Activated T-helper 1 cell treated with anti-CD3 and anti-CD28 coated beads, Interleukin-12 subunit alpha, Interleukin-12 subunit beta, Interleukin-2, Interleukin-4 antibody, amounts not matched to agents 30 ng/mL and 10 ng/mL and 1 ng/mL, durations not matched to agents 14 hours and 24 hours and 36 hours (primary cell): ENCODE measurements at places on chromosomes 1 and 21.
A peak's percentile ranks its signal among the peaks of the same experiment; 100 is the strongest.

DNA sequence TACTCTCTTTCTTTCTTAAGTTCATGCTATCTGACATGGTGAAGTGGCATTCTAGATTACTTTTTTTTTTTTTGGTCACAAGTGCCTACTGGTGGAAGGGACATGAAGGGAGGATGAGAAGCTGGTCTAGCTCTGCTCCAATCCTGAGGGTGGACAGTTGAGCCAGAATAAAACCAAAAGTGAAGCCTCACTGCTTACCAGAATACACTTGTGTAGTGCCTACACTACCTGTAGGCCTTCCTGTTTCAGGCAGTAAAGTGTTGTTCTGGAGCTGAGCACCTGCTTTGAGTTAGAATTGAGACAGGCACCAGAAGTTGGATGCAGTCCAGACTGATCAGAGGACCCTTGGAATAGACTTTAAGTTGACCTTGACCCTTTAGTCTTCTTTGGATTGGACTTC, 40.4 kb upstream of the APOBEC4 start:
- H3K4me3 ChIP-seq = no peak overlapping the region
- DNase-seq = no peak
- peaks cover under 1% of the 10 kb centered on the region for H3K36me3 ChIP-seq
- peaks cover 33% of the 10 kb centered on the region for H3K4me1 ChIP-seq
- peaks cover 1% of the 10 kb centered on the region for H3K27me3 ChIP-seq

- H3K36me3 ChIP-seq = no peaks in the 10 kb centered on the region
- no peak overlapping the region for H3K27ac ChIP-seq
- H3K27me3 ChIP-seq = peaks cover 1% of the 10 kb centered on the region
- peaks cover 12% of the 10 kb centered on the region for H3K4me1 ChIP-seq
- H3K4me3 ChIP-seq = no peak overlapping the region
These were observed 100.7 kb upstream of the SPATA6 start for GRCh38 chr1:48572646-48573258.

DNA sequence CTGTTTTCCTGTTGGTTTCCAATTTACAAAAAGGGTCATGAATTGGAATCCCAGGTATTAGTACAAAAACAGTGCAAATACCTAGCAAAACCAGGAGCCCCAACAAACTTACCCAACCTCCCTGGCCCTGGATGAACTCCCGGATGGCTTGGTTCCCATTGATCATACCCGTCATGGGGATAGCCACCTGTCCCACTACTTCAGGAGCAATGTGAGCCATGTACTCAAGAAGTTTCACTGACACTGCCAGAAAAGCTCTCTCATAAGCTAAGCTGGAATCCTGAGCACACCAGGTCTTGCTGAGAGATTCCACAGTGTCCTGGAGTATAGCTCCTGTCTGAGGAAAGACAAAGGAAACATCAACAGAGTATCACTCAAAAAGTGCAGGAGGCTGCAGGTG, 5.7 kb downstream of the BCL2L15 start:
- no peak overlapping the region for H3K27ac ChIP-seq
- H3K27me3 ChIP-seq = no peaks in the 10 kb centered on the region
- no peak overlapping the region for H3K4me3 ChIP-seq

DNA sequence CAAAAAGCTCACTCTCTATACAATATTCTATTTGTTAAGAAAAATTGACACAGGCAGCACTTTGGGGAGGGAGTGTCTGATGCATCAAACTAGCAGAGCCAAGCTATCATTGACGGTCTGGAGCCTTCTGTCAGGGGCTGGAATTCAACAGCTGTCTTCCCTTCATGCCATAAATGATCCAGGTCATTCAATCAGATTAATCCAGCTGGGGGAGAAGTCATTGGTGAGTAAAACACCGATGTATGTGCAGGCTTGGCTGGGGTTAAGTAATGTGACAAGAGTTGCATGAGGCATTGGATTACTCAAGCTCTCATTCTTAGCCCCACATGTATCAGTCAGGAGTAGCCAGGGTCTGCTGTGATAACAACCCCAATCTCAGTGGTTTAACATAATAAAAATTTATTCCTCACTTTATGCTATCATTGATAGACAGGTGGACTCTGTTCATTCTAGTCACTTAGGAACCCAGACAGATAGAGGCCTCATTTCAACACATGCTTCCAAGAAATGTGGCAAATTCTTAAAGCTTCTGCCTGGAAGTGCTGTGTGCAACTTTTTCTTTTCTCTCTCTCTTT, 118.1 kb upstream of the GADD45A start:
- DNase-seq = no peak
- H3K36me3 ChIP-seq = no peaks in the 10 kb centered on the region
- H3K27me3 ChIP-seq = peaks cover 25% of the 10 kb centered on the region
- no peak overlapping the region for H3K4me3 ChIP-seq

DNA sequence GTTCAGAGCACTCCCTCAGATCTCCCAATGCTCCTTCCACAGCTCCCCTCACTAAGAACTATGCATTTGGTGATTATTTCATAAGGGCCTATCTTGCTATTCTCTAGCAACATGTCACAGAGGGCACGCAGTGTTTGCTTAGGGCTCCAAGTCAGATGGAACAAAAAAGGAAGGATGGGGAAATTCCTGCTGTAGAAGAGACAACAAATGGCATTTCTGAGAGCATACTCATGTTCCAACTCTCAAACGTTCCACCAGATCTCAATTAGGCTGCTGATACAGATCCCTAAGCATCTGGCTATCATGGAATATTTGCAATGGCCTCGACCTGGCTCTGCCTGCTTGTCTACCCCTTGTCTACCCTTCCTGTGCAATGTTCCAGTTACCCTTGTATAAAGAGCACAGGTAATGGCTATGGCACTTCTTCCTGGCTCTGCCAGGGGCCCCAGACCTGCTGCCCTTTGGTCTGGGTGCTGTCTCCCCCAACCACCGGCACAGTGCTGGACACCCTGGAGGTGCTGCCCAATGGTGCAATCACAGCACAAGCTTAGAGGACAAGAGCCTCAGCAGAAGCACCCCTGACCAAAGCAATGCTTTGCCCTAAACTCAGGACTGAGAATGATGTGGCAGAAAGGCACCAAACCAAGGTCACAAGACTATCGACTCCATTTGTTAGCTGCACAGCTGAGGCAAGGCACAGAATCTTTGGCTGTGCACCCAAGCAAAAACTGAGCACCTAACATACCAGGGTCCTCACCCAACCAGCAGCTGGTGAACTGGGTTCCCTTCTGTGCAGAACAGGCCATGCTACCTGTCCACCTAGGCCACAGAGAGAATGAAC, 3.6 kb downstream of the PARP1 start:
- peak overlapping the region; percentile 67 for H3K27ac ChIP-seq
- peaks cover 38% of the 10 kb centered on the region for H3K36me3 ChIP-seq
- H3K27me3 ChIP-seq = peaks cover 3% of the 10 kb centered on the region
- H3K4me3 ChIP-seq = peak overlapping the region; percentile 22
- DNase-seq = no peak

DNA sequence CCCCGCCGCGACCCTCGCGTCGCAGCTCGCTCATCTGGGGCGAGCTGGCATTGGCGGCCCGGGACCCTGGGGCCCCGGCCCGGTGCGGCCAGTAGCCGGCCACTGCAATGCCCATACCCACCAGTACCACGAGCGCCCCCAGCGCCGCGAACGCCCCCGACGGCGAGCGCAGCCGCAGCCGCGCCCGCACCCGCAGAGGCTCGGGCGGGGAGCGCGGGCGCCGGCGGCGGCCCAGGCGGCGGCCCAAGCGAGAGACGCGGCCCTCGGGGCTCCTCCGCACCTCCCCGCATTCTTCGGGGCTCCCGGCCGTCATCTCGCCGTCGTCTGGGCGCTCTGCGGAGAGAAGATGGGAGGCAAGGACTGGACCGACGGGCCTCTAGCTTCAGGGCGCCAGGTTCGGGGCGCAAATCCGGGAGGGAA, 2.2 kb downstream of the TMEM200B start:
- no peak overlapping the region for H3K4me3 ChIP-seq
- no peaks in the 10 kb centered on the region for H3K4me1 ChIP-seq
- peaks cover 27% of the 10 kb centered on the region for H3K27me3 ChIP-seq
- DNase-seq = no peak
- H3K36me3 ChIP-seq = peaks cover 18% of the 10 kb centered on the region

DNA sequence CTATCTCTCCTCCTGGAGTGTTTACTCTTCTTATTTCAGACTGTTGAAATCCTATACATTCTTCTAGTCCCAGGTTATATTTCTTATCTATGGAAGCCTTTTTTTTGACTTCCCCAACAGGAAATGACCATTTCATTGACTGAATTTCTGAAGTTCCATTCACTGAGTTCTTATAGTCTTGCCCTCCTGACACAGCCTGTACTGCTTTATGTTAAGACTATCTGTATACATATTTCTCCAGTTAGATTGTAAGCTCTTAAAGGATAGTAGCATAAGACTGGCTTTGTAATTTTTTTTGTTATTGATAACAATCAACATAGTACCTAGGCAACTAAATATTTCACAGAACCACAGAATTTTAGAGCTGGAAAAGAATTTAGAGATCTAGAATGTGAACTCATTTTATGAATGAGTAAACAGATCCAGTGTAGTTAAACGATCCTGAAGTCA, 14.9 kb upstream of the MACF1 start:
- no peak for DNase-seq
- H3K4me1 ChIP-seq = peaks cover 87% of the 10 kb centered on the region
- peak overlapping the region; percentile 95 for H3K27ac ChIP-seq
- no peaks in the 10 kb centered on the region for H3K27me3 ChIP-seq

- no peak overlapping the region for H3K4me3 ChIP-seq
- H3K27me3 ChIP-seq = no peaks in the 10 kb centered on the region
- H3K27ac ChIP-seq = peak overlapping the region; percentile 71
- peaks cover 5% of the 10 kb centered on the region for H3K36me3 ChIP-seq
- peaks cover 35% of the 10 kb centered on the region for H3K4me1 ChIP-seq
These were observed 56.9 kb upstream of the IVNS1ABP start for GRCh38 chr1:185373813-185374529.

DNA sequence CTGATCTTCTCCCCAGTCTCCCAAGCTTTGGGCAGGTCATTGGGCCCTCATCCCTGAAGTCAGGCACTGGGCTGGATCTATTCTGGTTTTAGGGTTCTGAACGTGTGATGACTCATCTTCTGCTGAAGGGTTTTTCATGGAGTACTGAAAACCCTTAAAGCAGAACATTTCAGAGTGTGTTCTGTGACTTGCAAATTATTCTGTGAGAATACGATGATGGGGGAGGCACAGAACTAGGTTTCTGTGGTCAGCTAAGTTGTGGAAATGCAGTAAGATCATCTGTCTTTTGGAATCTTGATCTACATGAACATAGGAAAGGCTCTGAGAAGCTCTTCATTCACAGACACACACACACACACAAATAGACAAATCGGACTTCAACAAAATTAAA, 46.2 kb downstream of the NAV1 start:
- H3K27ac ChIP-seq = no peak overlapping the region
- no peak overlapping the region for H3K4me3 ChIP-seq
- peaks cover 18% of the 10 kb centered on the region for H3K27me3 ChIP-seq

DNA sequence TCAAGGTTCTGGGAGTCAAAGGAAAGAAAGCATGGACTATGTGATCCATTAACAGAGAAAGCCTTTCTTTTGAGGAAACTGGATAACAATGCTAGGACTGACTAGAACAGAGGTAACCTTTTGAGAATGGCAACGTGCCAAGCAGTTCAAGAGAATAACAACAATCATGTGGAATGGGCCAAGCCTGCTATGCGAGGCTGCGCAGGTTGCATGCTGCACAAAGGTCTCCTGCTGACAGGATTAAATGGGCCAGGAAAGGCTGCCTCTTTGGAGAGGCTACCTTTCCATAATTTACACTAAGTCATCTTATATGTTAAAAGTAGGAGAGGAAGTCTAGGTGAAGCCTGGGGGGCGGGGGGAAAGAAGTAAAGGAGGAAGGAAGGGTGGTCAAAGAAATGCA, 5.8 kb downstream of the PCNX2 start:
- H3K4me3 ChIP-seq = no peak overlapping the region
- H3K27ac ChIP-seq = no peak overlapping the region
- H3K27me3 ChIP-seq = no peaks in the 10 kb centered on the region
- DNase-seq = no peak
- peaks cover 48% of the 10 kb centered on the region for H3K4me1 ChIP-seq
- peaks cover 36% of the 10 kb centered on the region for H3K36me3 ChIP-seq

GRCh38 chr1:198575798-198576641, 35.5 kb upstream of the ATP6V1G3 start:
- no peaks in the 10 kb centered on the region for H3K27me3 ChIP-seq
- no peaks in the 10 kb centered on the region for H3K4me1 ChIP-seq
- H3K36me3 ChIP-seq = peaks cover 2% of the 10 kb centered on the region
- H3K4me3 ChIP-seq = no peak overlapping the region
- no peak overlapping the region for H3K27ac ChIP-seq

DNA sequence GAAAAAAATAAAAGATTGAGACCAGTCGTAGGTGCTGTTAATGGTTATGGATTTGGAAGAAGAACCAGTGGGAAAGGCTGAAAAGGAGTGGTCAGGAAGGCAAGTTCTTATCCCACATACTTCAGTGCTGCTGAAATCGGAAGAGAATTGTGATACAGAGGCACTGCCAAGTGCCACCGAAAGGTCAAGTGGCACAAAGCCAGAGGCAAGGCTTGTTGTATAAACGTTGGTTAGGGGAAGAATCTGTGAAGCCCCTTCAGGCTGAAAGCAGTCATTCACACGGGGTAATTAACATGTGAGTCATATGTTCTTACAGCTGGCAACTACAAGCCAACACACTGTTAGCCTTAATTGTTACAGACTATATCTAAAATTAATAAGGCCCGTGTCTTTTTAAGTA, 48.8 kb downstream of the ZBTB40 start:
- H3K27ac ChIP-seq = no peak overlapping the region
- peaks cover 5% of the 10 kb centered on the region for H3K36me3 ChIP-seq
- no peaks in the 10 kb centered on the region for H3K27me3 ChIP-seq
- no peak overlapping the region for H3K4me3 ChIP-seq
- DNase-seq = no peak

- DNase-seq = no peak
- H3K36me3 ChIP-seq = peaks cover 12% of the 10 kb centered on the region
- no peaks in the 10 kb centered on the region for H3K27me3 ChIP-seq
- H3K4me3 ChIP-seq = no peak overlapping the region
- no peaks in the 10 kb centered on the region for H3K4me1 ChIP-seq
These were observed 49.5 kb downstream of the NRDC start for GRCh38 chr1:51829058-51829457.

DNA sequence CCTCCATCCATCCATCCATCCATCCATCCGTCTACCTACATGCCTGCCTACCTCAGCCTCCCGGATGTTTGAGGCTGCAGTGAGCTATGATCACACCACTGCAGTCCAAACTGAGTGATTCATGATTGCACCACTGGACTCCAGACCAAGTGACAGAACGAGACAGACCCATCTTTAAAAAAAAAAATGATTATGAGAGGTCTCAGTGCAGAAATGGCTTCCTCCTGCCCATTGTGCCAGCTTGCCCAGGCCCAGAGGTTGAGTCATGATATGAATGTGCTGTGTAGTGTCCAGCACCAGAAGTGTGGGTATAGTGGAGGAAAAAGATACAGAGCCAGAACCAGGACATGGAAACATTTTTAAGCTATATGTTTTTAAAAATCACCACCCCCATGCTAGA, 149.9 kb downstream of the KIF26B start:
- no peak overlapping the region for H3K4me3 ChIP-seq
- peaks cover 2% of the 10 kb centered on the region for H3K27me3 ChIP-seq
- no peak overlapping the region for H3K27ac ChIP-seq
- no peaks in the 10 kb centered on the region for H3K4me1 ChIP-seq
- no peak for DNase-seq
